ENCODE measurements at places on chromosomes 11 and 22.

DNA sequence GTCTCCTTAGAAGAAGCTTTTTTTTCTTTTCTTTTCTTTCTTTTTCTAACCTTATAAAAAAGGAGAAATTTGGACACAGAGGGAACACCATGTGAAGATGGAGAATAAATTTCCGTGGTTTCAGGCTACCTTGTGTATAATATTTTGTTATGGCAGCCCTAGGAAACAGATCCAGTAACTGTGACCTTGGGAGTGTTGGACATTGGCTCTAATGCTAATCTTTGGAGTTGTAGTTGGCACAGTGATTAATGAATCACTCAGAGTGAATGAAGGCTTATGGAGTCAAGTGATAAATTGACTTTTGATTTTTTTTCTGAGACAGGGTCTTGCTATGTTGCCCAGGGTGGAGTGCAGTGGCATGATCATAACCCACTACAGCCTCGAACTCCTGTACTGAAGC, 15.5 kb upstream of the PHOX2A start:
- DNase-seq, result no peak

DNA sequence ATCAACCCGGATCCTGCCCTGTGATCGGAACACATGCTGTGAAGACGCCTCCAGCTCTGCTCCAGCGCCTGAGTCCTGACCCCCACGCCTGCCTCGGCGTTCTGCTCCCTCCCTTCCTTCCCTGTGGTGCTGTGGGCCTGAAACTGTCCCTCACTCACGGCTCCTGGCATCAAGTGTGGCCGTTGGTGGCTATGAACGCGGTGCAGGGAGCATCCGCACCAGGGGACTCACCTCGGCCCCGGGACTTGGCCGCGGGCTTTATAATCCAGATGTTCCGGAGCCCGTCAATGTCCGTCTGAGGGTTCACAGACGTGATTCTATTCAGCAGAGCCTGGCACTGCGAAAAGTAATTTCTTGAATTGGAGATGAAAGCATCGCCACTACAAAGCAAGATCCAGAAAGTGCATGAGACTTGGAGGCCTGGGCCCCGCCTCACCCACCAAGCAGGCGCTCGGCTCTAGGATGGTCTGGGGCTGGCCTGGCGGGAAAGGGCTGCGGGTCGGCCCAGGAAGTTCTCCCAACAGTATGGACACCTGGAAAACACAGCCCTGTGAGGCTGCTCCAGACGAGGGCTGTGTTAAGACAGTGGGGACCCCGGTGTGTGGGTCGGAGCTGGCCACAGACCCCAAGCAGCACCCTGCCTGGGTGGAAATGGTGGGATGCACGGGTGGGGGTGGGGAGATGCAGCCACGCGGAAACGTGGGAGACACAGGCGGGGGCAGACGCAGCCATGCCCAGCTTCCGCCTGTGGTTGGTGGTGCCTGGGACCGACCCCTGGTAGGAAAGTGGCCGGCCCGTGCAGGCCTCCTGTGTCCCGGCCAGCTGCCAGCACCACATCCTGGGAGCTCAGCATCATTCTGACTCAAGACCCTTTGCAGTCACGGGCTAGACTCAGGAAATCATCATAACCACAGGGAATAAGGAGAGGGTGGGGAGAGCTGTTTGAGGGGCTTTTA, 21.8 kb upstream of the IL17REL start:
- no peak for DNase-seq

- no peak for DNase-seq
These were observed 51.5 kb upstream of the SPATA19 start for GRCh38 chr11:133896642-133897330.

- DNase-seq, result no peak
These were observed 352.2 kb downstream of the METTL15 start for GRCh38 chr11:28460348-28460747.

GRCh38 chr11:69659591-69659990, 15.6 kb downstream of the LTO1 start:
- DNase-seq, result no peak

DNA sequence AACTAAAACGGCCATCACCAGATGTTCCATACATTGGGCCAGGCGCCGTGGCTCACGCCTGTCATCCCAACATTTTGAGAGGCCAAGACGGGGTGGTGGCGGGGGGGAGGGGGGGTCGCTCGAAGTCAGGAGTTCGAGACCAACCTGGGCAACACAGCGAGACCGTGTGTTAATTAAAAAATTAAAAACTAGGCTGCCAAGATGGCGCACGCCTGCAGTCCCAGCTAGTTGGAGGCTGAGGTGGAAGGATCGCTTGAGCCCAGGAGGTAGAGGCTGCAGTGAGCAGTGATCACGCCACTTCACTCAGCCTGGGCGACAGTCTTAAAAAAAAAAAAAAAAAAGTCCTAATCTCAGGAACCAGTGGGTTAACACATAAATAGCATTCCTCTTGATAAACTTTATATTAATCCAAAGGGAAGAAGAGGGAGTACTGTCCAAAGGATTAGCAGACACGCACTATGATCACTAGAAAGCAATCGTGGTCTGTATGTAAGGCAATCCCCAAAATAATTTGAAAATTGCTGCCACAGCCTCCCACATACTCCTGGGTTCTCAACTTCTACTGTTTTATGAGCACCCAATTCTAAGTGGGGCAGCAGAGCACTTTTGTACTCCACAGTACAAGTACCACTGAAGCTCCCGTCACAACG, 604 bp downstream of the PUS3 start:
- DNase-seq, result no peak

DNA sequence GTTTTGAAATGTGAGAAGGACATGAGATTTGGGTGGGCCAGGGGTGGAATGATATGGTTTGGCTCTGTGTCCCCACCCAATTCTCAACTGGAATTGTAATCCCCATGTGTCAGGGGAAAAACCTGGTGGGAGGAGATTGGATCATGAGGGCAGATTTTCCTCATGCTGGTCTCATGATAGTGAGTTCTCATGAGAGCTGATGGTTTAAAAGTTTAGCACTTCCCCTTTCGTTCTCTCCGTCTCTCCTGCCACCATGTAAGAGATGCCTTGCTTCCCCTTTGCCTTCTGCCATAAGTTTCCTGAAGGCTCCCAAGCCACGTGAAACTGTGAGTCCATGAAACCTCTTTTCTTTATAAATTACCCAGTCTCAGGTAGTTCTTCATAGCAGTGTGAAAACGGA, 113.5 kb downstream of the FCHSD2 start:
- no peak for DNase-seq

- DNase-seq, result no peak
These were observed 21.3 kb downstream of the OR51F1 start for GRCh38 chr11:4748438-4748837.

DNA sequence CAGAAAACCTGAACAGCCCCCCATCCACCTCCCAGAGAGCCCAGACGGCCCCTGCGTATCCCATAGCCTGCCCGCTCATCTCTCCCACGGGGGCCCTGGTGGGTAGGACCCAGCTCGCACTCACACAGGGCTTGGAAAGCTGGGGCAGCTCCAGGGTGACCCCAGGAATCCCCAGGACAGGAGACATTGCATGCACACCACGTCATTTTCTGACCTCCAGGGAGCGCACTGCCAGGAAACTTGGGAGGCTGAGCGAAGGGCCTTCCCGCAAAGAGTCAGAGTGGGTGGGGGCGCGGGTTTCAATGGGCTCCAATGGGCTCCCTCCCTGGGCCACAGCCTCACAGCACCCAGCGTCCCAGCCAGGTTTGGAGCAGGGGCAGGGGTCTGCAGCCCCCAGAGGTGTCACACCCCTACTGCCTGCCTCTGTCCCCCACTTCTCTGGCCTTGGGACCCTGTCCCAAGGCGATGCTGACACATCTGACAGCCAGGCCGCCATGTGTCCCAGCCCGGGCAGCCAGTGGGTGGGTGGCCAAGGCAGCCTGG, 8.2 kb upstream of the SYT8 start:
- no peak for DNase-seq

DNA sequence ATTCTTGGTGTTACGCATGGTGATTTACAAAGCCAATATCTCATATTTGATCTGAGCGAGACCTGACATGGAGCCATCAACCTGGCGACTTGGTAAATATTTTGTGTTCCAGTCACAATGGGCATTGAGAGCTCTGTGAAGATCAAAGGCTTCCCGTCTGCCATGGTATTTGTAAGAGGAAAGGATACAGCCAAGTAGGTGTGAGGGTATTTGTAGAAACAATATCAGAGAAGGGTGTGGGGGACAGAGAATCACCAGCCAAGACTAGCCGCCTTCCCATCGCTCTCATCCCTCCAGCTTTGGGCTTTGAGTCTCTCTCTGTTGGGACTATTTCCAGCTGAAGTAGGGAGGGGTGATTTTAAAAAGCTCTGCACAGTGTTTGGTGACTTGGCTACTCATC, 173.4 kb upstream of the BDNF start:
- no peak for DNase-seq

GRCh38 chr11:76962583-76963416, 71.4 kb upstream of the B3GNT6 start:
- peak; percentile 27 for DNase-seq

GRCh38 chr22:46747646-46748045, 9.6 kb upstream of the CERK start:
- no peak for DNase-seq

DNA sequence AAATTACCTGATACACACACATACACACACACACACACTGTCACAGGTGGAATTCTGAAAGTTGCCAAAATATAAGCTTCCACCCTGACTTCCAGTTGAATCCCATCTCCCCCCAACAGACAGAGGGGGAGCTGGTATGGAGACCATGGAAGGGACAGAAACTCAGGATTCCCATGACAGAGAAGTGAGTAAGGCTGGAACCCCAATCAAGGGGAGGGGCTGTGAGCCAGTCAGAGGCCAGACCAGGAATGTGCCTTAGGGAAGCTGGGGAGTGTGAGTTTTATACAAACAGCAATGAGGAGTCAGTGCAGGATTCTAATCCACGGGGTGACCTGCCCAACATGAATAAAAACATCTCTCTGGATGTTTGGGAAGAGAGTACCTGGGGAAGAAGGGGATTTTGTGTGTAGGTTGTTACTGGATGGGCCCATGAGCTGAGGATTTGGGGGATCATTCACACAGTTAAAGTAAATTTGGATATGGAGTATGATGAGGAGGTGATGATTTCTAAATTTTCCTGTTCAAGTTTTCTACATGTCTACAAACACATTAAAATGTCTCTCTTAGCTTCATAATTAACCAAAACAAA, 38.7 kb upstream of the TOP3B start:
- no peak for DNase-seq

DNA sequence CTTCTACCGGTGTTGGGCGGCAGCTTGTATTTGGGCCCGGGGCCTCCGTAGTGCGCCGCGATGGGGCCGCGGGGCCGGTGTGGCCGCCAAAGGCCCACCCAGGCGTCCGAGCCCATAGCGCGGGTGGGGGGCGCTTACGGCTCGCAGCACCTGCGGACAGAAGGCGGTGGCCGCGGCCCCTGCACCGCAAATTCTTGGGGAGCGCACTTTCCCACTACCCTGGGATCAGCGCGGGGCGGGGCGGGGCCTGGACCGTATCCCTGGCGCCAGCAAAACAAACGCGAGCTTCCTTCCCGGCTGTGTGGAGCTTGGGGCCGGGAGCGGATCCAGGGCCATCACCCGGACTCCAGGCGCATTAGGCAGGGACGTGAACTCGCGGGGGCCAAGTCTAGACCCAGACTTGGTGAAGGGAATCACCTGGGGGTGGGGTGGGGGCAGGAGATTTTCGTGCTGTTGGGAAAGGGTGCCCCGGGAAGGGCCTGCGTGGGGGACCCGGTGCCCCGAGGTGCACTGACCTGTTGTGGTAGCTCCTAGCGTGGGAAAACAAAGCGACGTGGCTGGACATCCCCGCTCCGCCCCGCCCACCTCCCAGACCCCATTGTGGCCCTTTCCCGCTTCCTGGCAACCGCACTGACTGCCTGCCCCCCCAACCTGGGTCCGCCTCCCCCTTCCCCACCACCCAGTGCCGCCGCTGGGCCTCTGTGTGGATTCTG, 2.3 kb upstream of the TYMP start:
- DNase-seq, result no peak

- no peak for DNase-seq
These were observed 165.4 kb downstream of the FEZ1 start for GRCh38 chr11:125330462-125331325.

- DNase-seq, result peak; percentile 83
These were observed 19.3 kb downstream of the SCARF2 start for GRCh38 chr22:20418211-20418788.

- no peak for DNase-seq
These were observed 90.8 kb upstream of the PARVA start for GRCh38 chr11:12286606-12287005.

DNA sequence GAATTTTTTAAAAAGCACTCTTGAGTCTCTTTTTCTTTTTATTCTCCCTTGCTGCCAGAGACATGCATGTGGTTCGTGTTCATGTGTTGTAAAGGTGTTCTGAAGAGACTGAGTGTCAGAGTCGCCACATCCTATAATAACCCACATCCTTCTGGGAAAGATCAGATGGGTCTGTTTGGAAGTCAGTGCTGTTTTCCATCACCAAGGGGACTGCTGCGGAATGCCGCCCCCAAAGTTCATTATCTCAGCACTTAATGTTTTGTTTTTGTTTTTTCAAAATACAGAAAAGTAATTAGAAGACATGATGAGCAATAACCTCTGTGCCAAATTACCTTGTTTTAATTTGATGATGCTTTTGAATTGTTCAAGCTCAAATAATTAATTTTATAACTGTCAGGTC, 56.9 kb upstream of the EIF3M start:
- DNase-seq, result no peak

GRCh38 chr11:36409152-36409816, 100.8 kb downstream of the TRAF6 start:
- DNase-seq, result no peak

- no peak for DNase-seq
These were observed 41.7 kb upstream of the ADA2 start for GRCh38 chr22:17260950-17261349.

GRCh38 chr11:122226810-122227379, 110.9 kb upstream of the BLID start:
- DNase-seq, result no peak

GRCh38 chr22:40552070-40552469, 84.4 kb downstream of the MRTFA start:
- no peak for DNase-seq

- DNase-seq, result no peak
These were observed 2.4 kb upstream of the THRSP start for GRCh38 chr11:78061088-78061920.

DNA sequence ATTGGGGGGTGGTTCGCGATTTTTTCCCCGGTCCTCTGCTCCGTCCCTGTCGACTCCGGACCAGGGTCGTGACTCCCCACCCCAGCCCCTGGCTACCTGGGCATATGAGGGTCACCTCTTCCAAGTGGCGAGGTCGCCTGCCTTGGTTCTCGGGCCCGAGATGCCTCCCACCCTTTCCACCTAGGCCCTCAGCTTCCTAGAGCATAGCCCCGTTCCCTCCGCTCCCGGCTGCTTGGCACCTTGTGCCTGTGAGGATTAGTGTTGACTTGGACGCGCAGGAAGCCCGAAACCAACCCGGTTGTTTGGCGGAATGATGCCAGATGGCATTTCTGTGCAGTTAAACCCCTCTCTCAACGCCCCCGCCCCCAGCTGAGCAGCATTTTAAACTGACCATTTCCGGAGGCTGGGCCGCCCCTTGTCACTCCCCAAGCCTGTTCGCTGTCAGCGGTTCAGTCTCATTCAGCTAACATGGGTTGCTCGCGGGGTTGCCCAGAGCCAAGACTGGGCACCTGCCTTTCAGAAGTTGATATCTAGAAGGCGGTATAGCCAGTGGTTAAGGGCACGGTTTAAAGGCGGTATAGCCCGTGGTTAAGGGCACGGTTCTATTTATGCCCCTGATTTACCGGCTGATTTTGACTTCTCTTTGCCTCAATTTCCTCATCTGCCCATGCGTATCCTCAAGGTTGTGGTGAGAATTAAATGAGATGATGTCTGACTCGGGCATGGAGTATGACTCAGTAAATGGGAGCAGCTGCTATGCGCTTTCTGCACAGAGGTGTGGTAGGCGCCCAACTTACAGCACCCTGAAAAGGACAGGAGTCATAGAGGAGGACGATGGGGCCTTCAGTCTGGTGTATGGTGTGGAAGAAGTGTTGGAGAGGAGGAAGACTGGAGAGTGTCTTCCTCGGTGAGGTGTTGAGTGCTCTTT, 639 bp downstream of the INCENP start:
- peak; percentile 52 for DNase-seq
